RKO (cell line): ENCODE measurements at places on chromosomes 5 and 9.
A peak's percentile ranks its signal among the peaks of the same experiment; 100 is the strongest.

DNA sequence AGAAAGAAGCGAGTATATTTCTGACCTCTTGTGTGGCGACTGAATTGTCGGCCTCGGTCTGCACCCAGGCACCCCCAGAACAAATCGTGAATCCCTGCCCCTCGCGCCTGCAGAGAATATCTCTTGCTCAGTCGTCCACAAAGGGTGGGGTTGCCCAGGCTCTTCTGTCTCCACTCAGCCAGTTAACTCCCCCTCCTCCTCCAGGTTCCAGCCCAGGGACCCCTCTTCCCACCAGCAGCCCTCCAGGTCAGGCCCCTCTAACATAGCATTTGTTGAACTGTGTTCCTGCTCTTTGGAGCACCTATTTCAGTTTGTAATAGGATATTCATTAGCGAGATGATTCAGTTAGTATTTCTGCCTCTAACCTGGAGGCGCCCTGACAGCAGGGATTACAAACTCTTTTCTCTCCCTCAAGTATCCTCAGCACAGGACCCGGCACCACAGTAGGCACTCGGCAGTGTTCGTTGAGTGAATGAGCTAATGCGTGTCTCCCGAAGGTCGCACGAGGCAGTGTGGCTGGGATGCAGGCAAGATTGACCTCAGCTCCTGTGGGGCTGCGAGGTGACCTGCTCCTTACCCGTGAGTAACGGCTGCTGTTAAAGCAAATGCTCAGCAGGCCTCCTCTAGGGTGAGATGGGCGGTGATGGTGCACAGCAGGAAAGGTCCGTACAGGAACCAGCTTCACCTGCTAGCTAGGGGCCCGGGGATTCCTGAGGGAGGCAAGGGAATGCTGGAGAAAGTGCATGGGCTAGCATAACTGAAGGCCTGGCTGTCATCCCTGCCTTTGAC is 25.8 kb downstream of the ZBTB34 start:
- DNase-seq = no peak

DNA sequence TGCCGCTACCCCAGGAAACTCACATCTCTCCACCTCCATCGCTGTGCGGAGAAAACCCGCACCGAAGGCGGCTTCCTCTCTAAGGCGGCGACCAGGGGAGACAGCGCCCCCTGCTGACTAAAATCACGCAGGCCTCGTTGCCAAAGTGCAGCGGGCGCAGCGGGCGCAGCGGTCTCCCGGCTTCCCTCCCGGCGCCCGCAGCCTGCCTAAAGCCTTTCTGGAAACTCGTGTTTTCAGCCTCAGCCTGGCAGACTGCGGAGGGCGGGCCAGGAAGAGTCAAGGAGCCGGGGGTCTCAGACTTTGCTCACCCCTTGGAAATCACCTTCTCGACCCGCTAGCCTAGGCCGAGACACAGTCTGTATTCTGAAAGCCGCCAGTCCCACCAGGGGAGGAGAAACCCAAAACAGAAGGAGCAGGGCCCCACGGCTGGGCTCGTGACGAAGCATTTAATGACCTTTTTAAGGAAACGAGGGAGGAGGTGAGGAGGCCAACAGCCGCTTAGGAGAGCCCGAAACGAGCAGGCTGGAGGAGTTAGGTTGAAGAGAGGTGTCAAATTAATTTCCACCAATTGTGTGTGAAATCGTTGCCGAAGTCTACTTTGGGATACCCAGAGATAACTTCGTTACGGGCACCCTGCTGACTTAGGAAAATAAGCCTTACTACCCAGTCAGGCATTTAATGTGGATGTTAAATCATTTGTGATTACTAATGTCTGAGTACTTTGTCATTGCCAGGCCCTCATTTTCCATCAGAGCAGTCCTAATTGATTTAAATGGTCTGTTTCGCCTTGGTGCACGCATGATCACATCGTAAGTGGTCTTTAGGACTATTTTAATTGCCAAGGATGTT is 7.3 kb upstream of the FOXB2 start:
- DNase-seq = no peak

GRCh38 chr9:87393706-87394230 is 103.9 kb upstream of the DAPK1 start:
- no peak for DNase-seq

DNA sequence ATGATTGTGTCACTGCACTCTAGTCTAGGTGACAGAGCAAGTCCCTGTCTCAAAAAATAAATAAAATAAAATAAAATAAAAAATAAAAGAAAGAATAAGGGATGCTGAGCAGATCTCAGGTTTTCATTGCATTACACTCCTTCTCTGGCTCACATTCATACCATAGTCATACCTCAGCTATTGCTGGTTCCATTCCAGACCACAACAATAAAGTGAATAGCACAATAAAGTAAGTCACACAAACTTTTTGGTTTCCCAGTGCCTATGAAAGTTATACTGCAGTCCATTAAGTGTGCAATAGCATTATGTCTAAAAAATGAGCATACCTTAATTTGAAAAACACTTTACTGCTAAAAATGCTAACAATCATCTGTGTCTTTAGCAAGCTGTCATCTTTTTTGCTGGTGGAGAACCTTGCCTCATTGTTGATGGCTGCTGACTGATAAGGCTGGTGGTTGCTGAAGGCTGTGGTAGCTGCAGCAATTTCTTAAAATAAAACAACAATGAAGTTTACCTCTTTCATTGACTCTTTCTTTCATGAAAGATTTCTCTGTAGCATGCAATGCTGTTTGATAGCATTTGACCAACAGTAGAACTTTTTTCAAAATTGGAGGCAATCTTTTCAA is 415.7 kb downstream of the ZNF608 start:
- no peak for DNase-seq

- no peak for DNase-seq
These were observed 7.7 kb upstream of the ABO start for GRCh38 chr9:133282464-133283238.

DNA sequence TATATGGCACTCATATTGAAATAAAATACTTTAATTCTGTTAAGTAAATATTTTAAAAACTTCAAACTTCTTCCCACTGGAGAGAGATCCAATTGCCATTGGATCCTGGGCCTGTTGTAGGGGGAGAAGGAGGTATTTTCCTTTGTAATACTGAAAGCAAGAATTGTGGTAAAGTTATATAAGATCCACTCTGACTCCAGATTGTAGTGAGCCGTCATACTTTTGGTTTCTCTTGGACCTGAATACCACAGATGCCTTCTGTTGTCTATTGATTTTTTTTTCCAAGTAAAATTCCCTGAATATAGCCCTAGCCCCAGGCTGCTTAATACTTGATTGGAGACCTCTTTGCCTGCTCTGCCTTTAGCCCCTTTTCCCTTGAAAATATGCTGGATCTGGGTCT is 86.9 kb downstream of the ATG10 start:
- DNase-seq = no peak

DNA sequence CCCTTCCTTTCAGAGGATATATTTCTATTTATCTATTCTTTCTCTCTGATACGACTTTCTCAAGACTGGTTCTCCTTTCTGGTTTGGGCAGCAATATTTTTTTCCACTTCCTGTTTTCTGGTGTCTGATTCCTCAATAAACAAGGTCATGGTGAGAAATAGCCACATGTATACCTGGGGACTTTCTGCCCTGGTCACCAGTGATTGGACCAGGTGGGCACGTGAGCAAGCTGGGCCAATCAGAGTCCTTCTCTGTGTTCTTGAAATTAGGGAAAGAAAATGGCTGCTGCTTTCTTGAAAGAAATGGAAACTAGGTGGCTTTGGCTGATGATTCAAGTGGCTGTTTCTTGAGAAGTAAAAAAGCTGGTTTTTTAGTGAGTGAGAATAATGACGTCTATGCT is 18.4 kb upstream of the GSN start:
- DNase-seq = no peak

DNA sequence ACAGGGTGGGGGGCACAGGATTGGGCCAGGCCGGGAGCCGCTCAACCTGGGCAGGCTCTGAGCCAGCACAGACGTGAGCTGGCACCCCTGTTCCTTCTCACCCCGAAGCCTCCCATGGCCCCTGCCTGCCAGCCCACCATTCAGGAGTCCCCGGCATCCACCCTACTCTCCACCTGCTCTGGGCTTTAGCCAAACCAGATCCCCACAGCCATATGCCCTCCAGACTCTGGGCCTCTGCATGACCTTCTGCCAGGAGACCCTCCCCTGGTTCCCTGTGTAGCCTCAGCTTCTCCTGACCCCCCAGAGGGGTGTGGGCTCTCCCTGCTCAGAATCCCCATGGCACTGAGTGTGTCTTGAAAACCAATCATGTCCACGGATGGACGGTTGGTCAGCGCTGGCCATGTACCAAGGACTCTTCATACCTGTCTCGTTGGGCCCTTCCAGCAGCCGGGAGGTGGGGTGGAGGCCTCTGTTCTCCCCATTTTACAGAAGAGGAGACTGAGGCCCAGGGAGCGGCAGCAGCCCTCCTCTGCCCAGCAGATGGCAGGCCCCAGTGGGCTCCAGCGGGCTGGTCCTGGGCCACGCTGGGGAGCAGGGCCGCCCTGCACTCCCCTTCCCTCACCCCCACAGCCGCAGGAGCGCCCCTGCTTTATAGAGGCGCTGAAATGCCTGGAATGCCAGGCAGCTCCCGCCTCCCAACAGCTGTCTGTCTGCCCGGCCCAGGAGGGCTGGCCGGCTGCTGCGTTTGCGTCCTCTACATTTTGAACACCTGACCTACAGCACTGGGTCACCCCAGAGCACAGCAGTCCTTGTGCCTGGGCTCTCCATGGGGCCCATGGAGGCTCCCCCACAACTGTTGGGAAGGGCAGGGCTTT is 3.5 kb upstream of the MYMK start:
- DNase-seq = no peak

- no peak for DNase-seq
These were observed 177.8 kb downstream of the NFIB start for GRCh38 chr9:14136047-14136635.

- no peak for DNase-seq
These were observed 8.4 kb upstream of the SPATA31E1 start for GRCh38 chr9:87874304-87874623.

DNA sequence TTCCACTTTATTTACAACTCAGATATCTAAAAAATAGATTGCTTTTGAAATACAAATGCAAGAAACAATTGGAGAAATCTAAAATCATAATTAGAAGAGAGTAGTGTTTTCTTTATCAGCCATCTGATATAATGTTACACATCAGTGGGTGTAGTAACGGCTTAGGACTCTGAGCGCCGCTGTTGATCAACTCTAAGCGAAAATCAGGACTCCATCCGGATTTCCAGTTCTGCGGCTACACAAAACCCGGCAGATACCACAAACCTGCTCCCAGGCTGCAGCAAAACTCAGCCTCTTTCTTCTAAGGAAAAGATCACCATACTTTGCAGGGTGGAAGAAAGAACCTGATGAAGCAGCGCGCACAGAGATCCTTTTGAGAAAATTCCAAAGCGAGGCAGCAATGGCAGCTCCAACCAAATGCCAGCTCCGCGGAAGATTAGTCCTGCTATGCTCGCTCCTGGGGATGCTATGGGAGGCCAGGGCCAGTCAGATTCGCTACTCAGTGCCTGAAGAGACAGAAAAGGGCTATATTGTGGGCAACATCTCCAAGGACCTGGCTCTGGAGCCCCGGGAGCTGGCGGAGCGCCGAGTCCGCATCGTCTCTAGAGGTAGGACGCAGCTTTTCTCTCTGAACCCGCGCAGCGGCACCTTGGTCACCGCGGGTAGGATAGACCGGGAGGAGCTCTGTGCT is at the start of gene PCDHGA9:
TSS of gene PCDHGA9 (plus strand) at position 226 of the 691 bp plus-strand sequence. CDS start at position 401, 175 bp downstream.
- no peak for DNase-seq

DNA sequence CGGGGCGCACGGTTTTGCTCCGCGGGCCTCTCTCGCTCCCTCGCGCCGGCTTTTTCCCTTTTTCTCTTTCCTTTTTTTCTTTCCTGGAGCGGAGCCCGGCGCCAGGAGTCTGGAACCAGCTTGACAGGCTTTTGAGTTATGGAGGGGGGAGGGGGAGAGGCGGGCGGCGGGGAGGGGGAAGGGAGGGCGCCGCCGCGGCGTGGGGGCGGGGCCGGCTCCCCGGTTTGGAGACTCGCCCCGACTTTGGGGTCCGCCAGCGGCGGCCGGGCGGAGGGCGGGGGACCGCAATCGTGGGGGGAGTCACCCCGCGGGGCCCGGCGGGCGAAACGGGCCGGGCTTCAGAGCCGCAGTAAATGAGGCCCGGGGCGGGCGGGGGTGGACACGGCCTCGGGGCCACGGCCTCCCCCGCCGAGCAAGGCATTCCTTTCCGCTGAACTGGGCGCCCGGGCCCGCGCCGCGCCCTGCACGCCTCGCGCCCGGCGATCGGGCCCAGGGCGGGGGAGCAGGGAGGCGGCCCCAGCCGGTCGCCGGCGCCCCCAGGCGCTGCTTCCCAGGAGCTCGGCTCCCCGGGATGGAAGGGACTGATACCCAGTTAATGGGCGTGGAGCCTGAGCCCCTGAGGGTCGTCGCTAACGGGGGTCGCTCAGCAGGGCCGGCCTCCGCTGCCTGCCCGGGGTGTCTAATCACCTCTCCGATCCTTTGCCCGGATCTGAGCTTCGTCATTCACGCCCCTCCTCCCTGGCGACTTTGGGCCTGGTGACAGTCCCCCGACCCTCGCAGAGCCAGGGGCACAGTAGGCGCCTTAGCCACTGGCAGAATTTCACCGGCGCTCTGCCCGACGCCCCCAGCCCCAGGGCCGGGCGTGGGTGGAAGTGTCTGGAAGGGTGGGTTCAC is 138.1 kb downstream of the C9orf50 start:
- DNase-seq = peak; percentile 78

DNA sequence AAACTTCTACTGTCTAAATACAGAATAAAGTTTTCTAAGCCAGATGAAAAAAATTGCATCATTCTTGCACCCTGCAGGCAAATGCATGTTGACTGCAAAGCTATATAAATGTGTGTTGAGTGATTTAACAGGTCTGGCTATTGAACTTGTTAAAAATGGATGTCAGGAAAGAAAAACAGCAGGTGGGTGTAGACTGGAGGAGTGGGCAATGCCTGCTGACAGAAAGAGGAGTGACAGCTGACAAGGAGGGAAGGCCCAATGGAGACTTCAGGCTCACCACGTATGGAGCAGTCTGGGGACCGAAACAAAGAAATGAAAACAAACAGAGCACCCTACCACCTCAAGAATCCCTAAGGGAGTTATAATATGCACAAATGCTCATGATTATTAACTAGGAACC is 127.8 kb downstream of the GRIA1 start:
- DNase-seq = no peak

- DNase-seq = no peak
These were observed 11.2 kb downstream of the CDKN2A start for GRCh38 chr9:21982861-21983560.

GRCh38 chr9:71796100-71796767 is 27.9 kb upstream of the CEMIP2 start:
- DNase-seq = peak; percentile 14

- DNase-seq = no peak
These were observed 992 bp downstream of the SH2D3C start for GRCh38 chr9:127777368-127777980.

DNA sequence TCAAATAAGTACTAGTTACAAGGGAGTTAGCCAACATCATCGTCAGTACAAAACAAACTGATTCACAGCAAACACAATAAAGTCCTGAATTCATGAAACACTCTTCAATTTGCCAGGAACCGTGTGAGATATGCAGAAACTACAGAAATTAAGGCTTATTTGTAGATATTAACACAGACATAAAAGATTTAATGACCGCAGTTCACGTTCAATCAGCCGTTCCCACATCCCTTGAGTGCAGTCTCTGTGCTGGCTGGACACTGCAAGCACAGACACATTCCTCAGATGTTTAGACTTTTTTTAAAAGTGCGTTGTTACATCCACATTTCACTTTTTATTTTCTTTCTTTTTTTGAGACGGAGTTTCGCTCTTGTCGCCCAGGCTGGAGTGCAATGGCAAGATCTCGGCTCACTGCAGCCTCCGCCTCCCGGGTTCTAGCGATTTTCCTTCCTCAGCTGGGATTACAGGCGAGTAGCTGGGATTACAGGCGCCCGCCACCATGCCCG is 566 bp upstream of the CEP78 start:
- no peak for DNase-seq
